ENCODE measurements at places on chromosomes 5 and 9.

DNA sequence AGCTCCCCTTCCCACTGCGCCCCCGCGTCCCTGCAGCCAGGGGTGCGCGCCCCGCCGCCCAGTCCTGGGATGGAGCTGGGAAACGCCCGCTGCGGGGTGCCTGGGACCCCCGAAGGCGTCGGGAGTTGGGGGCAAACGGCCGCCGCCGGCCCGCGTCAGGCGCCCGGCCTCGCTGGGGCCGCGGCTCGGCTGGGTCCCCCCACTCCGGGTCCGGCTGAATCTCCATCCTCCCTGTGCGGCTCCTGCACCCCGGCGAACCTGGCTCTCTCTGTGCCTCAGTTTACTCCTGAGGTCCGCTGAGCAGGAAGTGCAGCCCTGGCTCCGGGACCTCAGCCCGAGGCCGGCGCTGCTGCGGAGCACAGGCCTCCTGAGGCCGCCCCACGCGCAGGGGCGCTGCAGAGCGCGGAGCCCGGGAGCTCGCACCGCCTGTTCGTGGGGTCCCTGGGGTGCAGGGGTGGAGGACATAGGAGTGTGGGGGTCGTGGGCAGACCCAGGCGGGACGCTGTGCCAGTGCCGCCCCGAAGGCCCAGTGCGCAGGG is 13.9 kb upstream of the TMEM250 start:
- DNase-seq: no peak

DNA sequence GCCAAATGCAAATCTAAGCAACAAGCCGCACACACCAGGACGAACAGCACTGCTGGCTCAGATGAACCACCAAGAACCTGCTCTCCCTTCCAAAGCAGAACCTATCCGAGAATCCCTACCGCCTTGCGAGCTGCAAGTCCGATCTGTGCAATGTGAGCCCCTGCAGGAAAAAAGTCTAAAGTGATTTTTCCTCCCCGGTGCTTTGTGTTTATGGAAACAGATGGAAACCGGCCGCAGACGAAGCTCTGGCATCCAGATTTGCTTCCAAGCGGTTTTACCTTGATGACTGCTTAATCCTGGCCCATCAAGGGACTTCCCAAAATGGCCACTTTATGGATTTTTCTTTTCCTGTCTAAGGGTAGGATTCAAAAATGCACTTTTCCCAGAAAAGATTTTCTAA is 112.5 kb downstream of the VAV2 start:
- DNase-seq: no peak

DNA sequence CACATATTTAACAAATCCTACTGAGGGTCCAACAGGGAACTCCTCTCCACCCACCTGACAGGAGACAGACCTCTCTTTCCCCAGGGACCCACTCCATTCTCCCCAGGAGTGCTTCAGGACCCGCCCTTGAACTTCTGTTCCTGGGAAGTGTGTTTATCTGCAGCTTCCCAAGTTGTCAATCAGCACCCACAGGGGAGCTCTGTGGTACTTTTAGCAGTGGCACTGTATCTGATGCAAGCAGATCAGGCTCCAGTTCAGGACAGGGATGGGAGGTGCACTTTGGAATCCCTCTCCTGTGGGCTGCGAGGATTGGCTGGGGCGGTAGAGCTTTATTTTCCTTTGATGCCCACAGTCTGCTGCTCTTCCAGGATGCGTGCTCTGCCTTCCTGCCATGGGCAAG is 8.7 kb downstream of the GALNT10 start:
- no peak for DNase-seq

- no peak for DNase-seq
Measured at GRCh38 chr9:92507005-92507404, 24.7 kb upstream of the ASPN start.

GRCh38 chr5:89694026-89694550 is 715.5 kb downstream of the CETN3 start:
- DNase-seq: no peak
